ENCODE measurements at places on chromosomes 3 and 15. TPM values are rescaled to one million over a fixed set of nuclear protein-coding genes. Genes with fewer than 3 reads are reported as not detected.

- H3K4me3 ChIP-seq, result no peak overlapping the region
- DNase-seq, result no peak
- peaks cover 17% of the 10 kb centered on the region for H3K4me1 ChIP-seq
- H3K27me3 ChIP-seq, result no peaks in the 10 kb centered on the region
These were observed 82.8 kb downstream of the FAIM start for GRCh38 chr3:138691351-138691750.

DNA sequence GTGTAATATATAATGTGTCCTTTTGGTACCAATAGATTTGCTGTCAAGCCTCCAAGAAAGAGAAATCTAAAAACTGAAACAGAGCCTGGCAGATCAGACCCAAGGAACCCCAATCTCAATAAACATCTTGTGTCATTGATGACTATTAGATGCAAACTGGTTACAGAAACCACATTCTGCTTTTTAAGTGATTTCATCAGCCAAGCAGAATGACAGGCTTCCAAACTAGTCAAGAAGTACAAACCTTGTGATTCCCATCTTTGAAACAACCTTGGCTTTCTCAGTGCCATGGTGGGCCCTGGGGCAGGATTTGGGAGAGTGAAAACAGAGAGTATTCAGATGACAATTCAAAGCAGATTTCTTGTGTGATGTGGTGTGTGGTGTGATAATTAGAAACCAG, 45.6 kb upstream of the STRIT1 start:
- no peaks in the 10 kb centered on the region for H3K36me3 ChIP-seq
- H3K4me3 ChIP-seq, result no peak overlapping the region
- H3K27ac ChIP-seq, result no peak overlapping the region
- no peaks in the 10 kb centered on the region for H3K4me1 ChIP-seq
- peaks cover 3% of the 10 kb centered on the region for H3K27me3 ChIP-seq
- DNase-seq, result no peak

DNA sequence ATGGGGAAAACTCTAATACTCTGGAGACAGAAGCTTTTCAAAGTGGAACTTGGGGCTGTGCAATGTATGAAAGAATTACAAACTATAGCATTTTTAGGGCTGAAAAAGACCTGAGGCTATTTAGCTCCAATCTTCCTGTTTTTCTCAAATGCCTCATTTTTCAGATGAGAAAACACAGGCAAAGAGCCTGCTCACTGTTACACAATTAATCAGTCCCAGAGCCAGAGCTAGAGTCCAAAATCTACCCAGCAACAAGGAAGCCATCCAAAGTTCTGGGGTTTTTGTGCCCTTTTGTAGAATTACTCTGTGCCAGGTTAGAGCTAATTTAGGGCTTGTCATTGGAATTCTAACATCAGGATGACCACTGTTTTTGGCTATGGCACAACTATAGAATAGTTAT, 45.5 kb downstream of the GPR149 start:
- H3K27me3 ChIP-seq, result no peaks in the 10 kb centered on the region
- no peaks in the 10 kb centered on the region for H3K36me3 ChIP-seq
- H3K4me3 ChIP-seq, result no peak overlapping the region
- H3K27ac ChIP-seq, result no peak overlapping the region
- no peaks in the 10 kb centered on the region for H3K4me1 ChIP-seq

DNA sequence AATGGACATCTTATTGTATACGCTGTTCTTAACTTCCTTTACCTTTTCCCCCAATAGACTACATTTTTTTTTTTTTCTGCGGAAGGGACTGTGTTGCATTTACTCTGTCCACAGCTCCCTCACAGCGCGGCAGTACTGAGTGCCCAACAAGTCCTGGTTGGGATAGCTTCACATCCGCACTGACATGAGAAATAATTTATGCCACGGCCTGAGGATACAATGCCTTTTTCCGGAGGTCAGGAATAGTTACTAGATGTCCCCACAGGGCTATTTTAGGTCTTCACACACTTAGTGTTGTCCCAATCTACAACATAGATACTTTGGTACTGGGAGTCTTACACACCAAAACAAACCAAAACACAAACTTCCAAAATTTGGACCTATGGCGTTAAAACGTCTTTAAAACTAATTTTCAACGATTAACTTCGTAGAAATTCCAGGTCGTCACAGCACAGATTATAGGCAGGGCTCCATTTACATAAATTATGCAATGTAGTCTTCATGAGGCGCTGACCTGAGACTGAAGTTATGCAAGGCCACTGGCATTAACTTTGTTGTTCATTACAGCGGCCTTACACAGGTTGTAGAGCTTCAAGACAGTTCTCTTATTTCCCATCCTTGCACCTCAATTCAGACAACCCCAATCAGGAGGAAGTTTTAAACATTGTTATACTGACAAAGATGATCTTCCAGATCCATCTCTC, 989 bp upstream of the PPIB start:
- H3K27ac ChIP-seq, result peak overlapping the region; percentile 66
- H3K27me3 ChIP-seq, result no peaks in the 10 kb centered on the region
- peak overlapping the region; percentile 63 for H3K4me3 ChIP-seq
- H3K36me3 ChIP-seq, result peaks cover 15% of the 10 kb centered on the region
- no peak for DNase-seq

- DNase-seq, result peak; percentile 53
- H3K4me3 ChIP-seq, result no peak overlapping the region
- peaks cover 2% of the 10 kb centered on the region for H3K36me3 ChIP-seq
- H3K27me3 ChIP-seq, result no peaks in the 10 kb centered on the region
These were observed 57.9 kb downstream of the ARHGAP31 start for GRCh38 chr3:119352034-119352609.

DNA sequence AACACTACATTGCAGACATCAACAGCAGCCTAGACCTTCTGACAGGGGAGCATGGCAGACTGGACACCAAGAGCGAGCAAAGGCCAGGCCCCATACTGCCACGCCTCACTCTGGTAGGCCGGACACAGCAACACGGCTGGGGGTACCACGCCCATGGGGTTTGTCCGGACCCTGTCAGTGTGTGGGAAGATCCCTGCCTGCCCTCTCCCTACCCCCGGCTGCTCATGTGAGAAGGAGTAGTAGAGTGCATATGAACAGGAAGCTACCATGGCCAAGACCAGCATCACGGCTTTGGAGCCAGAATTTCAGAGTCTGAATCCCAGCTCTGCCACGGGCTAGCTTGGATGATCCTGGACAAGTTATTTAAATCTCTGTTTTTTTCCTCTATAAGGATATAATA, 27.9 kb downstream of the ALDH1L1 start:
- H3K27me3 ChIP-seq, result no peaks in the 10 kb centered on the region
- no peak for DNase-seq
- no peak overlapping the region for H3K27ac ChIP-seq
- H3K4me3 ChIP-seq, result no peak overlapping the region
- H3K36me3 ChIP-seq, result no peaks in the 10 kb centered on the region

- H3K27me3 ChIP-seq, result no peaks in the 10 kb centered on the region
- peak overlapping the region; percentile 14 for H3K4me3 ChIP-seq
- peaks cover 32% of the 10 kb centered on the region for H3K4me1 ChIP-seq
- peak; percentile 33 for DNase-seq
- H3K36me3 ChIP-seq, result no peaks in the 10 kb centered on the region
These were observed 98.1 kb upstream of the BFSP2 start for GRCh38 chr3:133301731-133302130.

DNA sequence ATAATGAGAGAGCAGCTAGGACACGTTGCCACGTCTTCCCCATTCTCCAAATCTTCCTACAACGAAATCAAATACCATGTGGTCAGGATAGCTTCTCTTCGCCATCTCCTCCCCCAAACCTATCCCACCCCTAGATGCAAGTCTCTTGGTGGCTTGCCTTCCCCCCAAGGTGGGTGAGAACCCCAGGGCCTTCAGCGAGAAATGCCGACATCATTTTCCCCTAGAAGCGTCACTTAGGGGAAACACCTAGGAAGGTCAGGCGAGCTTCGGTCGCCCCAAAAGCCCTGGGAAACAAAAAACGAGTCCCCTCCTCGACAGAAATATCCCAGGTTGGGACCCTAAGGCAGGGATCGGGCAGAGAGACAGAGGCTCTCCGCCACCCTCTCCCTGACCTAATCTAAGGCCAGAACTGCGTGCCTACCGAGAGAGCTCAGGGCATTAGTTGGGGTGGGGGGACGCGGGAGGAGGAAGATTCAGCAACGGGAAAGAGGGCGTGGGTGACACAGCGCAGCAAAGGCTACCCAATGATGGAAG, 502 bp downstream of the DPH3 start:
- H3K27ac ChIP-seq, result peak overlapping the region; percentile 93
- peak; percentile 7 for DNase-seq
- peaks cover 8% of the 10 kb centered on the region for H3K36me3 ChIP-seq
- no peaks in the 10 kb centered on the region for H3K27me3 ChIP-seq
- H3K4me1 ChIP-seq, result peaks cover 5% of the 10 kb centered on the region

DNA sequence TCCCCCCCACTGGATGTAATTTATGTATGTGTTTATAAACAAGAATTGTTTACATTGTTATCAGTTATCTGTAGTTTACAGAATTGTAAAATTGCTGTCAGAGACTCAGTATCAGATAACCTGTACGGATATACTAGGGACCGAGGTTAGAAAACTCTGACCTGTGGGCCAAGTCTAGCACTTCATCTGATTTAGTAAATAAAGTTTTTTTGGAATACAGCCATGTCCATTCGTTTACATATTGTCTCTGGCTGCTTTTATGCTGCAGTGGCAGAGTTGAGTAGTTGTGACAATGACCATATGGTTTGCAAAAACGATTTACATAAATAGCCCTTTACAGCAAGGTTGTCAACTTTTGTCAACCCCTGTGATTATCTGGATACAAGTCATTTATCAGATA, 52.6 kb downstream of the LRRC28 start:
- H3K4me1 ChIP-seq, result peaks cover 21% of the 10 kb centered on the region
- H3K27me3 ChIP-seq, result no peaks in the 10 kb centered on the region
- no peak overlapping the region for H3K27ac ChIP-seq
- DNase-seq, result no peak

GRCh38 chr3:120601554-120601953, 5.4 kb downstream of the NDUFB4 start:
- no peaks in the 10 kb centered on the region for H3K27me3 ChIP-seq
- H3K4me1 ChIP-seq, result peaks cover 7% of the 10 kb centered on the region
- no peak overlapping the region for H3K27ac ChIP-seq

GRCh38 chr3:17583530-17583929, 158.9 kb downstream of the TBC1D5 start:
- no peaks in the 10 kb centered on the region for H3K36me3 ChIP-seq
- no peak overlapping the region for H3K4me3 ChIP-seq
- H3K27me3 ChIP-seq, result no peaks in the 10 kb centered on the region
- no peak overlapping the region for H3K27ac ChIP-seq
- no peaks in the 10 kb centered on the region for H3K4me1 ChIP-seq
- DNase-seq, result no peak

DNA sequence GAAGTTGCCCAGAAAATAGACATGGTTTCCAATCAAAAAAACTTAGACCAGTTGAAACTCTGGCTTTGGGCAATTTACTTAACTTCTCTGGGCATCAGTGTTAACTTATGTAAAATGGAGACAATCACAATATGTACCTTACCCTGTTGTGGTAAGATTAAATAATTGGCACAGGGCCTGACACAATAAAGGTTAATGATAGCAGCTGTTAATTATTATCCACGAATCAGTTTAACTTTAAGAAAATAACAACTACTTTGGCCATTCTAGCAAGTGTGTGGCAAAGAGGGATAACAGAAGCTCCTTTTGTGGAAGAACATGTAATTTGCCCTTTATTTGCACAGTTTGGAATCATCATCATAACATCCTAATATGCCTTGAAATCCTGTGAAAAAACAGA, 787.6 kb downstream of the FHIT start:
- H3K4me1 ChIP-seq, result no peaks in the 10 kb centered on the region
- DNase-seq, result no peak
- no peak overlapping the region for H3K27ac ChIP-seq
- H3K27me3 ChIP-seq, result no peaks in the 10 kb centered on the region
- H3K4me3 ChIP-seq, result no peak overlapping the region

DNA sequence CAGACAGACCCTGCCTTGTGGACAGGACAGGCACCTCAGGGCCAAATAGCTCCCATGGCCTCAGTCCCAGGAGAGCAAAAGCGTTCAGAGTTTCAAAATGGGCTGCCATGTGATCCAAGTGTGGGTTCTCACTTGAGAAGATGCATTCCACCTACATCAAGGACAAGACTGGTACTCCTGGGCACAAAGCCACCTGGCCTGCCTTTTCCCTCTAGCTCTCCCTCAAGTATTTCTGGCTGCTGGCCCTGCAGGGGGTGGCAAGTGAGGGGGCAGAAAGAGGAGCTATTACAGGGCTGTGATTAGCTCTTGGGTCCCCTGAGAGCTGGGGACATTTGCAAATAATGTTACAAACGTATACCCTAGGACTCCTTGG, 6.5 kb upstream of the COL7A1 start:
- H3K27me3 ChIP-seq, result no peaks in the 10 kb centered on the region
- no peak overlapping the region for H3K4me3 ChIP-seq
- peaks cover 57% of the 10 kb centered on the region for H3K36me3 ChIP-seq
- DNase-seq, result no peak

COX17 gene
- 22.8 TPM for total RNA-seq

PFKFB4 gene
- 27.5 TPM for total RNA-seq

GPR62 gene
- not detected for total RNA-seq

TGM4 gene
- 0.18 TPM for total RNA-seq

TMEM207 gene
- total RNA-seq, result not detected

ABHD6 gene
- 3.8 TPM for total RNA-seq

TRPC1 gene
- total RNA-seq, result 19.2 TPM

SEMA3F gene
- total RNA-seq, result 6.6 TPM

PRSS50 gene
- total RNA-seq, result not detected
